ENCODE measurements at places on chromosomes 11 and 22. TPM values are rescaled to one million over a fixed set of nuclear protein-coding genes. Genes with fewer than 3 reads are reported as not detected.

Gene CARD18
- total RNA-seq, result not detected

Gene CNTF
- 2.4 TPM for total RNA-seq

- no peak overlapping the region for H3K27ac ChIP-seq
- no peaks in the 10 kb centered on the region for H3K27me3 ChIP-seq
- H3K36me3 ChIP-seq, result peaks cover 30% of the 10 kb centered on the region
- no peak for DNase-seq
These were observed 4.6 kb downstream of the B4GALNT4 start for GRCh38 chr11:373716-374551.

- H3K36me3 ChIP-seq, result no peaks in the 10 kb centered on the region
- no peak for DNase-seq
- no peak overlapping the region for H3K27ac ChIP-seq
- peaks cover 5% of the 10 kb centered on the region for H3K4me1 ChIP-seq
- no peak overlapping the region for H3K4me3 ChIP-seq
These were observed 3.1 kb upstream of the TMEM218 start for GRCh38 chr11:125114518-125114917.

DNA sequence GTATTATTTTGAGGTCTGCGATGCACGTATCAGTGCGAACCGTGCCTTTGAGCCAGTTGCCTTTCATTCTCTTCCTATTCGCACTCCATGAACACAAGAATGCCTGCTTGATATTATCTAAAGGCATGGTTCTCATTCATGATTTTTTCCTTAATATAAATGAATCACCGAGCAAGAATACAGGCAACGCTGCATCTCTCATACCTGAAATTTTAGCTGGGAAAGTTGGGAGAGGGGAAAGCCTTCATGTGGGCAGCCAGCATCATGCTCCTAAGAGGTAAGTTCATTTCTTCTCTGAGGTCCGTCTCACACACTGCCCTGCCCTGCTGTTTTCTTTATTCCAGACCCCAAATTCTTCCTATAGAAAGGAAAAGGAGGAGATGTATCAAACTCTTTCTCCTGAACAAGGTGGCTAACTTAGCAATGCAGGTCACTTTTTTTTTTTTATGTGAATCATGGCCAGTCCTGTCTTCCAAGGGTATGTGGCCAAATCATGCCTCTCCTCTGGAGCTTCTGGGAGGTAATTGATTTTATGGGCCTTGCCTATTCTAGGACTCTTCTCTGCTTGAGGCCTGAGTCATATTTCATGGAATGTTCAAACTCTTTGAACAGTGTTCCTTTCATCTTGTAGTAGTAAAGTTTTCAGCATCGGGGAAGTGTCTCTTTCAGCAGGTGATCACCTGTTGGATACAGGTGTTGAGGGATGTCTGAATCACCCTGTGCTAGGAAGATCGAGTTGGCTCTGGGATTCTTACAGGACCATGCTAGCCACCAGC lies 3.2 kb downstream of the GLB1L2 start:
- no peaks in the 10 kb centered on the region for H3K27me3 ChIP-seq
- peaks cover 19% of the 10 kb centered on the region for H3K4me1 ChIP-seq
- no peak overlapping the region for H3K27ac ChIP-seq
- DNase-seq, result no peak

Measured in MCF 10A (cell line).